Stimulated activated memory B cell treated with anti-CD40 and anti-IgM and Interleukin-4, amounts not matched to agents 10 μg/mL and 1 μg/mL and 100 μg/mL, for 72 hours (primary cell): ENCODE measurements at places on chromosomes 13 and 19.

DNA sequence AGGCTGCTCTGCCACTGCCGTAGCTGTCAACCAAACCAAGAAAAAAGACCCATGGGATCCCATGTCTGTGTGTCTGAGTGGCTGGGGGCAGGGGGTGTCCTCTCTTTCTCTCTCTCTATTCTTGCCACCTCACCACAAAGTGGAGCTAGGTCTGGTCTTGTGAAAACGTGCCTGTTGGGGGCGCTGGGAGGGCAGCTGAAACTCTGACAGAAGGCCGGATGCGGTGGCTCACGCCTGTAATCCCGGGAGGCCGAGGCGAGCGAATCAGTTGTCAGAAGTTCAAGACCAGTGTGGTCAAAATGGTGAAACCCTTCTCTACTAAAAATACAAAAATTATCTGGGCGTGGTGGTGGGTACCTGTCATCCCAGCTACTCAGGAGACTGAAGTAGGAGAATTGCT lies 29.2 kb downstream of the ZNF146 start:
- ATAC-seq = no peak

DNA sequence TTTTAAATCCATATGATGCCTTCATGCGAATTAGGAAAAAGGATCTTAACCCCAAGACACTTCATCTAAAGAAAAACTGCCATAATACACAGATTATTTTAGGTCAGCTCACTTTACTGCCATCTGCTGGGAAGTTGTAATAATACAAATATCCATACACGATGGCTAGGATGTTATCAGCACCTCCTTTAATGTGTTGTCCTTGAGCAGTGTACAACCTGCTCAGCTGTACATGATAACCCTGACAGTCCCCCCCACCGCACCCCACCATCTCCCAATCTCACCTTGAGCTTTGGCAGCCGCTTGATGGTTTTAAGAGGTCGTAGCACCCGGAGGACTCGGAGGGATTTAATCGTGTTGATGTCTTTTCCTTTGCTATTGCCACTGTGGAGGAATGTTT lies 112.2 kb downstream of the IER2 start:
- ATAC-seq = no peak

DNA sequence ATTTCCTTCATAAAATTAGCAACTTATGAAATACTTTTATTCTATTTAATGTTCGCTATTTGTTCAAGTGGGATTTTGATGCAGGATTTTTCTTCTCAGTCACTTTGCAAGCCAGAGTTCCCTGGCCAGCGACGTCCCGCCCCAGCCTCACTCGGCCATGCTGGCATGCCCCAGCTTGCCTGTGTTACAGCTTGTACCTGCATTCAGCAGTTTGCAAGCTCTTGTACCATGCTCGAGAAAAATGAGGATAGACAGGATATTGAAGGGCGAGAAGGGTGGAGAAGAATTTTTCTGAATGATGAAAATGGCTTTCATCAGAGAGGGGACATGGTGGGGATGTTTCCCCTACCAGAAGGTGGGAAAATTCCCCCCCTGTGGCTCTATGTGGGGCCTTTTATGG lies 2180.2 kb upstream of the PCDH20 start:
- ATAC-seq = no peak

- no peak for ATAC-seq
Measured at GRCh38 chr13:114225610-114226009, 9.1 kb upstream of the CDC16 start.

DNA sequence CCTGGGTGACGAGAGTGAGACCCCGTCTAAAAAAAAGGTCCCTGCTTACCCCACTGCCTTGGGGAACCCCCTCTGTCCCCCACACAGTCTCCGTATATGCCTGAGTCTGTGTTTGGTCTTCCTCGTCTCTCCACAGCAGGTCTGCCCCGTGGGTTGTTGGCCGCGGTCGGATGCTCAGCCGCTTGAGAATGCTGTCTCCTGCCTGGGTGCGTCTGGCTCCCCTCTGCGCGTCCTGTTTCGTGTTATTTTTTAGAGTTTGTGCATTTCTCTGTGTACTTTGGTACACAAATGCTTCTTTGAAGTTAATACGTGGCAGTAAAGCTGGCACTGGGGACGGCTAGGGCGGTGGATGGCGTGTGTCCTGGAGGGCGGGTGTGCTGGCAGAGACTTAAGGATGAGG lies 34.9 kb downstream of the KDM4B start:
- ATAC-seq = no peak

DNA sequence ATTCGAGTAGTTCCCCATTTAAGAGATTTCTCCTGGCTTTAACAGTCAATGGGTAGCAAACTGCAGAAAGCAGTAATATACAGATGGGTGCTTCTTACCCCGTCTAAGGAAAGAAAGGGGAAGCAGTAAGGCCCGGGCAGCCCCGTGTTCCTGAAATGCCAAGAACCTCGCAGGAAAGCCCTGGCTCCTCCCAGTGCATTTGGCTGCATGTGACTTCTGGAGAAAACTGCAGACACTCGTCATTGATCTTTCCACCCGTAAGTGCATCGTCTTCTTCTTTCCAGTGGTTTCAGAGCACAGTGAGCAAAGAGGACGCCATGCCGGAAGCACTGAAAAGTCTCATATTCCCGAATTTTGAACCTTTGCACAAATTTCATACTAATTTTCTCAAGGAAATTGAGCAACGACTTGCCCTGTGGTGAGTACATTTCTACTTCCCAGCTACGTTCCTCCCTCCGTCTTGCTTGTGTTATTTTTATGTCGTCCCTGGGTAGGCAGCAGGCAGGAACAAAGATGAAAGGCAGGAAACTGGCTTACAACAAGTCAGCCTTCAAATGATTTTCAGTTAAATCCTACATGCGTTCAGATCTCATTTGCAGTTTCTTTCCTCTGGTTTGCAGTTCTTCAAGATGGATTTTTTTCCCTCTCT lies 165.2 kb downstream of the STK24 start:
- no peak for ATAC-seq

GRCh38 chr13:79522583-79522982 lies 41.6 kb downstream of the NDFIP2 start:
- ATAC-seq = peak; percentile 82

DNA sequence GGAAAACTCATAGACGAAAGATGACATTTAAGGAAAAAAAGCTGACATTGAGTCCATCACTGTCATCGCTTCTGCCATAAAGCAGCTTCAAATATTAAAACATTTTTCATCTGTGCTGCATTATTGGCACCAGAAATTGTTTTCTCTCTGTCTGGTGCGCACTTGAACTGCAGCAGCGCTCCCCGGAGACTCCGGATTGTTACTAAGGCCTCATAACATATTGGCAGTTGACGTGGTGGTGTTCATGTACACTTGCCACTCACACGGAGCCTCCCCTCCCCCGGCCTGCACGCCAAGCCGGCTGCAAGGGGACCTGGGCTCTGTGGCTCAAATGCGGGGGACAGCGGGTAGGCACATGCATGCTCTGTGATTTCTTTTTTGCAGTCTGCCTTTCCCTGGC lies 203.2 kb downstream of the TSHZ3 start:
- ATAC-seq = no peak

DNA sequence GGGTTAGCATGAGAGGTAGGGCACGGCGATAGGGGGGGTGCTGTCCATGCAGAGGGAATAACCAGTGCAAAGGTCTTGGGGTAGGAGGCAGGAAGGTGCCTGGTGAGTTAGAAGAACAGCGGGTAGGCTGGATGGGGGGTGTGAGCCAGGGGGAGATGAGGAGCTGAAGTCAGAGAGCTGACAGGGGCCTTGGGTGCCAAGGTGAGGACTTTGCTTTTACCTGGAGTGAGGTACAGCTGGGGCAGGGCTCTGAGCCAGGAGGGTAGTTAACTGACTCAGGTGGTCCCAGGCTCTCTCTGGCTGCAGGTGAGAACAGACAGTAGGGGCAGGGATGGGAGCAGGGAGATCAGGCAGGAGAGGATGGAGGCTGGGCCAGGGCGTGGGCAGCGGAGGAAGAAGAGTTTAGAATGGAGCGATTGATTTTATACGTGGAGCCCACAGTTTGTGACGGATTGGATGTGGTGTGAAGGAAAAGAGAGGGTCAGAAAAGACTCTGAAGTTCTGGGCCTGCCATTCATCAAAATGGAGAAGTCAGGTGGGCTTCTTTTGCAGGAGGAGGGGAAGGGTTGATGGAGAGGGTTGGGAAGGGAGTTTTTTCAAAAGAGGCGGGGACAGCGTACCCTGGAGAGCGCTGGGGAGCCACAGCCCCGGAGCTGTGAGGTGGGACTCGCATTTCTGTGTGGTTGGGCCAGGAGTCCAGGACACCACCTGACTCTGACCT lies 1.2 kb upstream of the GRAMD1A start:
- peak; percentile 46 for ATAC-seq

DNA sequence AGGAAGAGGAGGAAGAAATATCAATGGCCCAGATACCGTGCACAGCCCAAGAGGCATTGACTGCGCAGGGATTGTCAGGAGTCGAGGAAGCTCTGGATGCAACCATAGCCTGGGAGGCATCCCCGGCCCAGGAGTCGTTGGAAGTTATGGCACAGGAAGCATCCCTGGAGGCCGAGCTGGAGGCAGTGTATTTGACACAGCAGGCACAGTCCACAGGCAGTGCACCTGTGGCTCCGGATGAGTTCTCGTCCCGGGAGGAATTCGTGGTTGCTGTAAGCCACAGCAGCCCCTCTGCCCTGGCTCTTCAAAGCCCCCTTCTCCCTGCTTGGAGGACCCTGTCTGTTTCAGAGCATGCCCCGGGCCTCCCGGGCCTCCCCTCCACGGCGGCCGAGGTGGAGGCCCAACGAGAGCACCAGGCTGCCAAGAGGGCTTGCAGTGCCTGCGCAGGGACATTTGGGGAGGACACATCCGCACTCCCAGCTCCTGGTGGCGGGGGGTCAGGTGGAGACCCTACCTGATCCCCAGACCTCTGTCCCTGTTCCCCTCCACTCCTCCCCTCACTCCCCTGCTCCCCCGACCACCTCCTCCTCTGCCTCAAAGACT lies 36.0 kb downstream of the KEAP1 start:
- ATAC-seq = no peak

DNA sequence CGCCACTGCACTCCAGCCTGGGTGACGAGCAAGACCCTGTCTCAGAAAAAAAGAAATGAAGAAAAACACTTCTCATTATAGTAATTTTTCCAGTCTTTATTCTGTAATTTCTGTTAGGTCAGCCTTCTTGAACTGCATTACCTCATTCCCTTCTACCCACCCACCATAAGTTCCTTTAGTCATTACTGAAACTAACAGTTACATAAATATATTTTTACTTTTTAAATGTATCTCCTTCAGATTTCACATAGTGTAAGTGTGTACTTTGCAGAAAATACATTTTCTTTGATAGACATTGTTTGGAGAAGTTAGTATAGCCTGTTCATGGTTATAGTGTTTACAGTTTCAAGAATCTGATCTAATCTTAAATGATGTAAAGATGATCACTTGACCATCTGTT lies 31.7 kb upstream of the KCTD4 start:
- no peak for ATAC-seq
